NCI-H1105 treated with DMSO at 0.1 percent for 48 hours (cell line): ENCODE measurements at places on chromosomes 3 and 15.

DNA sequence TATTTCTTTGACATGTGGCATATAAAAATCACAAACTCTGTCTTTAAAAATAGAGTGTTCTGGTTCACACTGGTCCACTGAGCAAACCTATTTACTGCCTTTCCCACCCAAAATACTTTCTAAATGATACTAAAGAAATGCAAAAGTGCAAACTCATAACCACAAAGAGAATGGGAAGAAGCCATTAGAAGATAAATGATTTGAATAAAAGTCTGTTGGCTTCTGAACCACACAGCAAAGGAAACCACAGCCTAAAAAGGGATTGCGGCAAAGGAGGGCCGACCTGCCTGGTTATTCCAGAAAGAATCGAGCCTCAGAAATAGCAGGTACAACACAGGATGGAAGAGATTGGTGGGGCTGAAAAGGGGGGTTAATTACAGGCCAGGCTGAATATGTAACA lies 599.5 kb downstream of the FHIT start:
- no peak for DNase-seq

DNA sequence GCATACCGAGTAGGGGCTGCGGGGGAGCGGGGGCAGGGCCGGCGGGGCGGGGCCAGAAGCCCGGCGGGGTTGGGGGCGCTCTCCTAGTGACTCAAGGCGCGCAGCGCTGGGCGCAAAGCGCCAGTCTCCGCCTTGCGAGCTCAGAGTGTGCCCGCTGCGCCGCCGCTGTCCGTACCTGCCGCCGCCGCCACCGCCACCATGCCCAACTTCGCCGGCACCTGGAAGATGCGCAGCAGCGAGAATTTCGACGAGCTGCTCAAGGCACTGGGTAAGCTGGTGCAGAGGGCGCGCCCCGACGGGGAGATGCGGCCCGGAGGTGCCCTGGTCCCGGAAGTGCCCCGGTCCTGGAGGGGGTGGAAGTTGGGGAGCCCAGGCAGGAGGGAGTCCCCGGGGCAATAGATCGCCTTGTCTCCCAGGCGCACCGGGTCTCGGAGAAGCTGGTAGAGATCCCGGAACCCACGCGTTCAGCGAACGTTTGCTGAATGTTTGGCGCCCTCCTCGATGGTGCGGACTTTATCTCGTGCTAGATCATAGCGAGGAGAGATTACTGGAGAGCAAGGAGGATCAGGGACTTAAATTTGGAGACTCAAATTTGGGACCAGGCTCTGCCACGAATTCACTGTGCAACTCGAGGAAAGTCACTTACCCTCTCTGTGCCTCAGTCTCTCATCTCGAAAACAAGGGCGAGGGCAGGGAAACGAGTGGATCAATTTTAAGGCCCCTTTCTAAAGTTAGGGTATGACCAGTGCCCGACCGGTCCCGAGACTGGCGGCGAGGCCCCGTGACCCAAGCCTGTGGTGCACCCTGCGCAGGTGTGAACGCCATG lies at the start of gene CRABP1:
TSS of gene CRABP1 (plus strand) at position 123 of the 826 bp plus-strand sequence. CDS start at position 199, 76 bp downstream.
- no peak for DNase-seq

- peak; percentile 69 for DNase-seq
These were observed 162.9 kb downstream of the CHSY1 start for GRCh38 chr15:101088788-101089578.

DNA sequence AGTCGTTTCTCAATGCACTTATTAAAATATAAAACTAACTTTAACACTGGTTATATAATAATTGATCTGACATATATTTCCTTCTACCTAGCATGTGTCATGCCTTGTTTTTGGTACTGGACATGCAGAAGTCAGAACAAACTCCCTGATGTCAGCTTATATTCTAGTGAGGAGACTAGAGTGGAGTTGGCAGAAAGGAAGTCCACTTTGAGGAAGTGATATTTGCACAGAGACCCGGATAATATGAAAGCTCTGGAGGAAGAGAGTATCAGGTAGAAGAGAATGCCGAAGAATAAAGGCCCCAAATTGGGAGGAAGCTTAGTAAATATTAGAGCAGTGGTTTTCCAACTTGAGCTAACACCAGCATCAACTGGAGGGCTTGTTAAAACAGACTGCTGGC lies 24.6 kb upstream of the ZNF280D start:
- DNase-seq: no peak

- no peak for DNase-seq
These were observed 62.9 kb downstream of the OPA1 start for GRCh38 chr3:193655831-193656433.

- no peak for DNase-seq
These were observed 209.8 kb upstream of the ATP11B start for GRCh38 chr3:182583545-182583944.

GRCh38 chr15:100716456-100717085 lies 114.2 kb downstream of the ASB7 start:
- DNase-seq: no peak

DNA sequence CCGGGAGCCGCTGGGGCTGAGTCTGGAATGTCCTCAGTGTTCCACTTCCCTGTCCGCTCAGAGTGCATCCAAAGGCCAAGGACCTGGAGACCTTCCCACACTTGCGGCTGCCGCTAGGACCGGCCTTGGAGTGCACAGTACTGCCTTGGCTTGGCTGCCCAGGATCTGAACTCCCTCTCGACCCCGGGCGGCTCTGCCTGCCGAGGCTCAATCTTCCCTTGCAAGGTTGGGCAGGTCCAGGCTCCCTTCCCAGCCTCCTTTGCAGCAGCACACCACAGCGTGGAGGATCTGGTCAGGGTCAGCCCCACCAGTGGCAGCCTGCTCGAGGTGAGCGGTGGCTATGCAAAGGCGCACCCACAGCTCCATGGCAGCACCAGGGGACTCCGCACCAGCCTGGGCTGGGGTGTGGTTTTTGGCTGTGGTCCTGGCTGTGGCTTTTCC lies 69.2 kb downstream of the PLXNA1 start:
- DNase-seq: no peak

- no peak for DNase-seq
These were observed 8.2 kb downstream of the TBC1D23 start for GRCh38 chr3:100269001-100269400.

DNA sequence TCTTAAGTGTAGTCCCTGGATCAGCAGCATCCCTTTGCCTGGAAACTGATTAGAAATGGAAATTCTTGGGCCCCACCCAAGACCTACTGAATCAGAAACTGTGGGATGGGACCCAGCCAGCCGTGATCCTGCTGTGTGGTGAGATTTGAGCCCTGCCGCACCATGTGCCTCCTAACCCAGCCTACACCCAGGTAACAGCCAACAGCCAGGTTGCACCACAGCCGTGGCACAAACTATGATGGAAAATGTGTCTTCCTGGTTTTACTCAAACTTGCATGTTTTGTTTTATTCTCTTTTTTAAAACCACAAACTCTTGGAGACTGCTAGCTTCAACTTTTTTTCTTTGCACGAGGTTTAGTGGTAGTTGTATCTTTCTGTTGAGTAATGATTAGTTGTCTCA lies 2.6 kb downstream of the LIMD1 start:
- DNase-seq: no peak
